ENCODE measurements at places on chromosomes 11 and 22. TPM values are rescaled to one million over a fixed set of nuclear protein-coding genes. Genes with fewer than 3 reads are reported as not detected.

NCAM1 gene
- total RNA-seq: 472 TPM

KRTAP5-1 gene
- total RNA-seq: not detected

SLC17A6 gene
- not detected for total RNA-seq

SULT4A1 gene
- total RNA-seq: 0.13 TPM

OR8D4 gene
- not detected for total RNA-seq

PPFIBP2 gene
- total RNA-seq: 14.9 TPM

All from cardiac septum (tissue), 1 donor.